ENCODE measurements at places on chromosomes 1 and 21.

- no peak for DNase-seq
Measured at GRCh38 chr1:197360068-197360467, 92.0 kb downstream of the CRB1 start.

- peak; percentile 48 for DNase-seq
Measured at GRCh38 chr1:209207701-209208286, 375.7 kb upstream of the CAMK1G start.

DNA sequence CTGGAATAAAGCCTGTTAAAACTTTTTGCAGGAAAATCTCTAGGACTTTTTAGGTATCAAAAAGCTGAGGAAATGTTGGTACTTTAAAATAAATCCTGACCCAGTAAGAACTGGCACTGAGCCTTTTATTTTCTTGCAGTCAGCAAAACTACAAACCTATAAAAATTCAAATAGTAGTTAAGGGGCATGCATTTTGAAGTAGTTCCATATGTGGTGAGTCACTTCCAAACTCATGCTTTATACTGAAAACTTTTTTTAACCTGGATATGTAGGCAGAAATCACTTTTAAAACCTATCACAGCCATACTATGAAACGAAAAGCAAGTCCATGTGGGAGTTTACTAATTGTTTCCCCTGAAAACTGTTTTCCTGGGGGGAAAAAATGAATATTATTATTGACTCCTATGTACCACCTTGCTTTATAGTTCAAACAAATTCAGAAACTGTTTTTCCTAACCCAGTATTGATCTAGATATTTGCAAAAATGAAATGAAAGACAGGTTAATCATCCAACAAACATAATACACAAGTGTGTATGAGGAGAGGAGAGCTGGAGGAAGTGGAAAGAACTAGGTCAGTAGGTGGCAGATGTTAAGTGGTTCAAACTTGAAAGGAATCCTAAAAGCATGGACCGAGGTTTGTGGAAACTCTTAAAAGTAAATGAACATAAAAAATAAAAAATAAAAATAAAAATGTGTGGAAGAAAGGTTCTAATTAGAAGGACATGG, 30.5 kb downstream of the NRIP1 start:
- no peak for DNase-seq

- DNase-seq = no peak
Measured at GRCh38 chr1:77467741-77468140, 185.9 kb downstream of the AK5 start.

DNA sequence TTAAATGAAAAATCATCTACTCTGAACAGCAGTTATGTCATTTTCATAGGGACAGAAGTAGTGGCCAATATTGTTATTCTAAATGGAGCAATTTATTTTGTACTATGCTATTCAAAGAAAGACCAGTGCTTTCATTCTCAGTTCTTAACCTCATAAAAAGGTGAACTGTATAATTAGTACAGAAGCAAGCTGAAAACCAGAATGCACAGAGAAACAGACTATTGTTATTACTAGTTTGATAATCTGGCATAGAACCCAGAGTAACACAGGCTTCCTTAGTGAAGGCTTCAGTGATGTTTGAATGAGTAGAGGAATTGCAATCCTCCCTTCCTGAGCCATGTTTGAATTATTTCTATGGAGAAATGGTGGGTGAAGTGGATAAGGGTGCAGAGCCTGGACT, 131.6 kb upstream of the LRRC7 start:
- DNase-seq = no peak

DNA sequence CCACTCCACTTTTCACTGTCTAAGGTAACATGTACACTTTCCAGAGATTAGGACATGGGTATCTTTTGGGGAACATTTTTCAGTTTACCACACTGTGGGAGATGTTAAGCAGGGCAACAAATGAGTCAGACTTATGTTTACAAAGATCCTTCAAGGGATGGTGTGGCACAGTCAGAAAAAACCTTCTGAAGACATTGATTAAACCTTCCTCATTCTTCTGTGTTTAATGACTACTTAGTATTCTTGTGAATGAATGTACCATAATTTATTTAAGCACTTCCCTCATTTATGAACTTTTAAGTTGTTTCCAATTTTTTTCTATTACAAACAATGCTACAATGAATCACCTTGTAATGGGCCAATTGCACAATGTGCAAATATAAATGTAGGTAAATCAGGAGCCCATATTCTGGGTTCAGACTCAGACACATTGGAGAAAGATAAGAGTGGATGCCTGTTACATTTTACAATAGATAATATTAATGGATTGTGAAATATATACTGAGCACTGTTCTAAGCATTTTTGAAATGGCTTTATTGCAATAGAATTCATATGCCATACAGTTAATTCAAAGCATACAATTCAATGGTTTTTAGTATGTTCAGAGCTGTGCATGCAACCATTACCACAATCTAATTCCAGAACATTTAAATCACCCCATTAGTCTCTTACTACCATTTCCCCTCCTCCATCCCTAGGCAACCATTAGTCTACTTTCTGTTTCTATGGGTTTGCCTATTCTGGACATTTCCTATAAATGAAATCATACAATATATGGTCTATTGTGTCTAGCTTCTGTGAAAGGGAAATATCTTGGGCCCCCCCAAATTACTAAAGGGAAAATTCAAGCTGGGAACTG, 1.9 kb upstream of the SFT2D2 start:
- DNase-seq = no peak

DNA sequence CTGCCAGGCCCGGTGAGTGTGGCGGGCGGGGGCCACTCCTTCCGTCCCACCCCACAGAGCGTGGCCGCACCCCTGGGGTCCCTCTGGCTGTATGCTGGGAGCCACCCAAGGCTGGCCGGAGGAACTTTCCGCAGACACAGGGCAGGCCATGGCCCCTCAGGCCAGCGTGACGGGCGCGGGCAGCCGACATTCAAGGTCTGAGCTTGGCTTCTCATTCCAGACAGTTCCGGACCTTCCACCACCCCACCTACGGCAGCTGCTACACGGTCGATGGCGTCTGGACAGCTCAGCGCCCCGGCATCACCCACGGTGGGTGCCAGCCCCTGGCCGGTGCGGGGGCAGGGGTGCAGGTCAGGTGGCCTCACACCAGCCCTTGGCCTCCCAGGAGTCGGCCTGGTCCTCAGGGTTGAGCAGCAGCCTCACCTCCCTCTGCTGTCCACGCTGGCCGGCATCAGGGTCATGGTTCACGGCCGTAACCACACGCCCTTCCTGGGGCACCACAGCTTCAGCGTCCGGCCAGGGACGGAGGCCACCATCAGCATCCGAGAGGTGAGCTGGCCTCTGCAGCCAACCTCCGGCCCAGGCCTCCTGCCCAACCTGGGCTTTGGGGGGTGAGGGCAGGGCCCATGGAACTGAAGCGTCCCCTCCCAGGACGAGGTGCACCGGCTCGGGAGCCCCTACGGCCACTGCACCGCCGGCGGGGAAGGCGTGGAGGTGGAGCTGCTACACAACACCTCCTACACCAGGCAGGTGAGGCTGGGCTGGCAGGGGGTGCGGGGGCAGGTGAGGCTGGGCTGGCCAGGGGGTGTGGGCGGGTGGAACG, 7.3 kb downstream of the SCNN1D start:
- no peak for DNase-seq

DNA sequence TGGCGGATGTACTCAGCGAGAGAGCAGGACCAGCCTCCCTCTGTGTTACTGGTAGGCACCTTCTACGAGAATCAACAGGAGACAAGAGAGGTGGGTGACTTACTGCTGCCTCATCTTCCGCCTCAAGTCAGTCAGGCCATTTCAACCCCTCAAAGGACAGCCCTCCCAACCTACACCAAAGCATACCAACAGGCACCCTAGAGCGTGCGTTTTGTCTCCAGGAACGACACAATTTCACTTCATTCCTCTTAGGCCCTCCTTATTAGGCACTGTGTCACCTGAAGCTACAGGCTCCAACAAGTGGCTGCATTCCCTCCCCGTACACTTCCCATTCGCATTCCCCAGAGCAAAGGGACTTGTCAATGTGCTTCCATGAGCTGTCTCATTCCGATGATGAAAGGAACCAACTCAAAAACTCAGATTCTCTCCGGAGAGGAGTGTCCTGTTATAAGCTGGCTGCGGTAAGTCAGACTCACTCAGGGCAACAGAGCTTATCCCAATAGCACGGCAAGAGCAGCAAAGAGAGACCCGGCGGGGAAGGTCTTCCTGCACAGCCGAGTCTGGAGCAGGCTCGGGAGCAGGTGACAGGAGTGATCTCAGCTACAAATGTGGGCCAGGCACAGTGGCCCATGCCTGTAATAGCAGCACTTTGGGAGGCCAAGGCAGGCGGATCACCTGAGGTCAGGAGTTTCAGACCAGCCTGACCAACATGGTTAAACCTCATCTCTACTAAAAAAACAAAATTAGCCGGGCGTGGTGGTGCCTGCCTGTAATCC, 120.6 kb upstream of the IFFO2 start:
- DNase-seq = no peak

DNA sequence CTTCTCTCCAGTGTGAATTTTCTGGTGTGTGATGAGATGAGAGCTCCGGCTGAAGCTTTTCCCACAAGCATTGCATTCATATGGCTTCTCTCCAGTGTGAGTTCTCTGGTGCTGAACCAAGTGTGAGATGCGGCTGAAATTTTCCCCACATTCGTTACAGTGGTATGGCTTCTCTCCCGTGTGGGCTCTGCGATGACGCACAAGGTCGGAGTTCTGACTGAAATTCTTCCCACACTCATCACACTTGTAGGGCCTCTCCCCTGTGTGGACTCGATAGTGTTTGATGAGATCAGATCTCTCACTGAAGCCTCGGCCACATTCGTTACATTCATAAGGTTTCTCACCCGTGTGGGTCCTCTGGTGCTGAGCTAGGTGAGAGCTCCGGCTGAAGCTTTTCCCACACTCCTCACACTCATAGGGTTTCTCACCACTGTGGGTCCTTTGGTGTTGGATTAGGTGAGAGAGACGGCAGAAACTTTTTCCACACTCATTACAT, 7.4 kb downstream of the ZNF436 start:
- DNase-seq = peak; percentile 22

DNA sequence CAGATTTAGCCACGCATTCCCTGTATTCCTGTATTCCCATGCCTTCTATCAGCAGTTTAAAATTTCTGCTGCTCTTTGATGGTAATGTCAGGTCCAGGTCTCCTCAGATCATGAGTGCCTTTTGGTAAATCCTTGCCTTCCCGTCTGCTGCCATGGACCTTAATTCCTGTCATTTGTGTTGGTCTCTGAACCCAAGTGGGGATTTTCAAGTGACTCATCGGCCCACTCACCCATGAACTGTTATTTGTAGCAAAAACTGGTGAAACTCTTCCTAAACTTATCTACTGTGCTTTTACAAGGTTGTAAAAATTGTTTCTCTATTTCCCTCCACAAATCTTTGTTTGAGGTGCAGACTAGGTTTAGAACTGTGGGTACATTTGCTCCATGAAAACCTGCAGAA, 47.4 kb downstream of the ACTN2 start:
- DNase-seq = no peak

GRCh38 chr1:7726623-7727022, 44.5 kb upstream of the VAMP3 start:
- DNase-seq = no peak

- DNase-seq = no peak
Measured at GRCh38 chr1:176926330-176927086, 238.0 kb downstream of the ASTN1 start.

DNA sequence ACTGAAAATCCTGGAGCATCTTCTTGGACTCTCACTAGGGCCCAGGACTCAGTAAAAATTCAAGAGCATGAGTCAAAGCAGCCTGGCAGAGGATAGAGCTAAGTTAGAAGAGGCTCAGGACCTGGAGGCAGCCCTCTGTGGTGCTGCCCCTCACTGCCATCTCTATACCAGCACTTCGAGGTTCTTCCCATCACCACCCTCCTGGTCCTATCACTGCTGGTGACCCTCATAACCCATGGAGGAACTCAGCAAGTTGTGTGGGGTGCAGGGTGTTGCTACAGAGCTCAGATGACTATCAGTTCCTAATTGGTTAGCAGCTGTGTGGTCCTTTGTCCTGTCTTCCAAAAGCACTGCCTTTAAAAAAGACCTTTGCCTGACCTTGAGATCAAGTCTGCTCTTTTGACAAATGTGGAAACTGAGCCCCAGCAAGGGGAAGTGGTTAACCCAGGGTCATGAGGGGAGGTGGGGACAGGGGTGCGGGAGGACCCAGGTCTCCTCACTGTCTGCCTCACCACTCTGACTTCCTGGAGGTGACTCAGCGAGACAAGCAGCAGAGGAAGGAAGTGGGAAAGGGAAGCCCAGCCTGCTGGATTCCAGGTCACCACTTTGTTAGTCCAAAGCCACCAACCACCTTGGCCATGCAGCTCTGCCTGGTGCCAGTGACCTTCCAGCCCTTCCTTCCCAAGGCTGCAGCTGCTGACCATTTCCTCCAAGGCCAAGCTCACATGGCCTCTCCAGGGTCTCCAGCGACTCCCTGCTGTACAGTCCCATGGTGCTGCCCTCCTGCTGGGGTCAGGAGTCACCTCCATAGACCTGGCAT, 199.4 kb upstream of the EDN2 start:
- DNase-seq = peak; percentile 79

- peak; percentile 93 for DNase-seq
Measured at GRCh38 chr1:156725683-156726280, 2.5 kb upstream of the METTL25B start.

DNA sequence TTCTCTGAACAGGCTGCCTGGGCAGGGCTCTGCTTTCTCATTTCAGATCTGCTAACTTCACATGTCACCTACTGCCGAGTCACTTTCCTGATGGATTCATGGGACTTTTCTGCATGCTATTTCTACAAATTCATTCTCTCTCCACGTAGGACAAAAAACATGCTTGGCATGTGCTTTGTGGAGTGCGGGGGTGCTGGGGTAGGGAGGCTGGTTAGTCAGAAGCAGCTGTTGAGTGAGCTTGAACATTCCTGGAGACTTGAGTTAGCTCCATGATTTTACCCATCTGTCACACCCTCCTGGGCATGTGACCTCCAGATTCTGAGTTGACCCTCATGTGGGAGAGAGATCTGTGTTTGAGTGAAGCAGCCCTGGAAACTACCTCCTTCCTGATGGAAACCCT, 71.4 kb downstream of the UCK2 start:
- DNase-seq = no peak

GRCh38 chr21:42392731-42393442, 3.0 kb downstream of the TMPRSS3 start:
- DNase-seq = no peak

GRCh38 chr1:196306421-196306820, 301.8 kb downstream of the KCNT2 start:
- DNase-seq = no peak

DNA sequence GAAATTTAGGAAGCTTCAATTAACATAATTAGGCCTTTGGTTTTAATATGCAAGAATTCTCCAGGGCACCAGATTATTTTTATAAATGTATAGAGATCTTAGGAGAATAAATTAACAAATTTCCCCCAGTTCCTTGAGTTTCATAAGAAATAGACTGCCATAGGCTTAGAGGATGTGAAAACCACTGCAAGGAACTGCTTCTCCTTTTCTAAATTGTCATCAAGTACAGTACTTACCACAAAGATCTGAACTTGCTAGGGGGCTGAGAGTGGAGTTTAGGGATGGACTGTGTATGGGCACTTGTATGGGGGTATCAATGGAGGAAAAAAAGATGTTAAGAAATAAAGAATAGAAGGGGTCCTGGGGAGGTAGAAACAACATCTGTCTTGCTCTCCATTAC, 31.1 kb downstream of the LHX8 start:
- DNase-seq = no peak
